D341Med (cell line): ENCODE measurements at places on chromosomes 7 and 10.

DNA sequence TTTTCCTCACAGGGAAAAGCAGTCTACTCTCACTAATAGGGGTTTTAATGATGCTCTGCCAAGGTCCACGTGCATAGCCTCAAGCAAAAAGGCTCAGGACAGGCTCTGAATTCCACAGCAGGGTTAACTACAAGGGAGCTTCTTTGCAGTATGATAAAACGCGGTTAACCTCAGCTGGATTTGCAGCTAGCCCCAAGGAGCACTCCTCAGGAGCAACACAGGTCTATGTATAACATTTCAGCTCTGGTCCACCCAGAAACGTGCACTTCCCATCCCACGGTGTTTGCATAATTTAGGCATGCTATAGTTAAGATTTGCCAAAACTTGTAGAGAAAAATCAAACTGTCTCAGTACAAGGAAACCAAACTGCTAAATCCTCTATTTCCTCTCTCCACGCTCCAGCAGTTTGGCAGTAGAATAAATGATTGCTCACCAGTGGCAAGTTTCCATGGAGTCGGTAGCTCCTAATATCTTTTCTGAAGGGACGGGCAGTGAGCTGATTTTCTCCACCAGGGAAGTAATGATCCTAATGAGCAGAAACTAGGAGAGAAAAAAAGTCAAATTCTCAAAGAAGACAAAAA lies 13.1 kb upstream of the ASB4 start:
- DNase-seq: no peak

GRCh38 chr7:138565451-138566114 lies 105.5 kb downstream of the TRIM24 start:
- no peak for DNase-seq

GRCh38 chr7:129553899-129554461 lies 51.6 kb downstream of the SMKR1 start:
- no peak for DNase-seq

DNA sequence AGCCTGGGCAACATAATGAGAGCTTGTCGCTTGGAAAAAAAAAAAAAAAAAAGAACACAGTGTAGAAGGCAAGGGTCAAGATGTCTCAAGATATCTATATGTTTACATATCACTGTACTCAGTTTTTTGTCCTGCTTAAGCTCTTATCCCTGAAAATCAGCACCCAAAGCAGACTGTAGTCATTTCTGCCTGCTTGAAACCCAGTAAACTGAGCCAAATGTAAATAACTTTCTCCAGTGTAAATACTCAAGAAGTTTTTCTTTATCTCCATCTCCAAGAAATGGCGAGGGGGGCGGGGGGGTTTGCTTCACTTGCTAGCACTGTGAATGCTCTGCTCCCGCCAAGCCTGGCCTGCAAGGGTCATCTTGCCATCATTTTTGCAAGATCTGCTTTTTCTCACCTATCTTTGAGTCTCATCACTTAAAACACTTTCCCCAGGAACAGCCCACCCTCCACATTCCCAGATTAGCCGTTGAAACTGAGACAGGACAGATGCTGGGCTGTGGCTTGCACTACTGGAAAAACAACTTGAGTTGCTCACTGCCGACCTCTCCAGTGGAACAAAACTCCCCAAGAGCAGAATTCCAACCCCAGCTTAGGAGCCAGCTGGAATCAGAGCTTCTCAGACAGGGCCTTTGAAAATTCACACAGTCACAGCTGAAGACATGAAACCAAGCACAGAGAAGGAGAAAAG lies 54.6 kb downstream of the AFAP1L2 start:
- no peak for DNase-seq

DNA sequence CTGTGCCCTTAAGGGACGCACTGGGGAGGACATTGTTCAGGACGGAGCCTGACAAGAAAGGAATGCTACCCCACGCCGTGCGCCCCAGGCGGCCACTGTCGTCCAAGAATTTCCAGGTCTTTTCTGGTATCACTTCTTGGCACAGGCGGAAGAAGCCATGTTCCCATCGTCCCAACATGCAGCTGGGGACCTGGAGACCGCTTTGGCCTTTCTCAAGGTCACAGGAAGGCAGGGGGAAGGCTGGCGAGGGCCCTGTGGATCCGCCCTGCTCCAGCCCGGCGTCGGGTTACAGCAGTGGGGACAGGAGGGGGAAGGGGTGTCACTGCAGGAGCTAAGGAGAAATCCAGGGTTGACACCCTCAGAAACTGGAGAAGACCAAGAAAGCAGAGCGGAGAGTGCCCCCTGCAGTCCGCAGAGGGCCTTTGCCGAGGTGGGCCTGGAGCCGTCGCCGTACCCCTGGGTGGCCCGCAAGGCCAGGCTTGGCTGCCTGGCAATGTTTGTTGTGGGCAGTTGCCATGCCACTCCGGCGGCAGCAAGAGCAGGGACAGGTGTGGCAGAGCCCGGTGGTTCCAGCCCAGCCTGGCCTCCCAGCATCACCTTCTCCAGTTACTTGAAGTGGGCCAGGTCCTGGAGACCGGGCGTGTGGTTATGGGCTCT lies 104.1 kb downstream of the LHPP start:
- peak; percentile 58 for DNase-seq
